ENCODE measurements at places on chromosomes 3 and 15. TPM values are rescaled to one million over a fixed set of nuclear protein-coding genes. Genes with fewer than 3 reads are reported as not detected.

Gene CKMT1A
- 38.8 TPM for total RNA-seq

Gene CILP
- under 0.01 TPM for total RNA-seq

Gene C3orf70
- total RNA-seq, result under 0.01 TPM

Gene KIF23
- 7.3 TPM for total RNA-seq

Gene IL17RD
- total RNA-seq, result 2.3 TPM

Gene AGTR1
- not detected for total RNA-seq

Gene MCF2L2
- total RNA-seq, result 0.26 TPM

GRCh38 chr15:98150536-98150935, 190.0 kb downstream of the ARRDC4 start:
- DNase-seq, result no peak

DNA sequence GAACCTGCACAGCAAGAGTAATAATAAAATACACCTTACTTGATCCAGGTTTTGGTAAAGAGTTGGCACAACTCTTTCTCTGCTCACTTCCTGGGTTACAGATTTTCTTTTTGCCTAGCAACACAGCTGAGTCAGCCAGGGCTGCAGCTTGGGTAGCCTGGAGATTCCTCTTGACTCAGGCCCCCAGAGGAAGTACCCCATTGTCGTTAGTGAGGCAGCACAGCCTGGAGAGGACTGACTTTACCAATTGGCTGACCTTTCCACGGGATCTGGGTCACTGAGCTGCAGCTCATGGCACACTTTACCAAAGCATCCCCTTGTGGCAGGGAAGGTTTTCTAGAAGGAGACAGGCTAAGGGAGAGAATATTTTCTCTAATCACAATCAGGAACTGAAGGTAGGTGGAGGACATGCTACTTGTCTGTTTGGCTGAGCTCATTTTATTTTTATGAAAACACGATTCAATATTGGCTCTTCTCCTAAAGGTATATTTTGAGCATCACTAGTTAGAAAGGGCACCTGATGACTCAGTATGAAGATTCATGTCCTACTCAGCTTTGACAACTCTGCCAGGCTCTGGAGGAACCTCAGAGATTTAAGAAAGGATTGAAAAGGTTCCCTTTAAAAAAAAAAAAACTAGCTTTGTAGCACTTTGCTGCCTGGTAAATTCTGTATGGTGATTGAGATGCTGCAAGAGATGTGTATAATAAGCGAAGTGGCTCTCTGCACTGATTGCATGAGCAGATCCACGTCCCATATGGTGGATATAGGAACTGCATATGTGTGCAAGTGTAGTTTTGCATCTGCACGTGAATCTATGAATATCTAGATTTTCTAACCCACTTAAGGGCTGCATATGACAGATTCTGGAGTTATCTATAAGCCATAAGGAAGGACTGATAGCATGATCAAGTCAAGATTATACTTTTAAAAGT, 124.8 kb downstream of the CHDH start:
- peak; percentile 34 for DNase-seq

DNA sequence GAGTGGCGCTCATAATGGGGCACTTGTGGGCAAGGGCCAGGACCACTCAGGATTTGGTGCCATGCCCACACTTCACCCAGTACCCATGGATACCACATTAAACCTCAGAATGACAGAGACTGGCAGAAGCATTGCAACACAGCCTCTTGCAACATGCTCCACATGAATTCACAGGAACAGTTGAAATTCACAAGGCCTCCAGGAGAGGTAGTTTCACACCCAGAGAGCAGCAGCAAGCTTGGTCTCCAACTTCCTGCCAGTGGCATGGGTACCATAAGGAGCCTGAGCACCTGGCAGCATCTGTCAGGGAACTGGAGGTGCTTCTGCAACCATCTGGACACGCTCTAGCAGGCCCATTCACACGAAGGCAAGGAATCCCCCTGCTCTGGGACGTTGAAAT, 101.0 kb downstream of the OSBPL10 start:
- DNase-seq, result peak; percentile 71

DNA sequence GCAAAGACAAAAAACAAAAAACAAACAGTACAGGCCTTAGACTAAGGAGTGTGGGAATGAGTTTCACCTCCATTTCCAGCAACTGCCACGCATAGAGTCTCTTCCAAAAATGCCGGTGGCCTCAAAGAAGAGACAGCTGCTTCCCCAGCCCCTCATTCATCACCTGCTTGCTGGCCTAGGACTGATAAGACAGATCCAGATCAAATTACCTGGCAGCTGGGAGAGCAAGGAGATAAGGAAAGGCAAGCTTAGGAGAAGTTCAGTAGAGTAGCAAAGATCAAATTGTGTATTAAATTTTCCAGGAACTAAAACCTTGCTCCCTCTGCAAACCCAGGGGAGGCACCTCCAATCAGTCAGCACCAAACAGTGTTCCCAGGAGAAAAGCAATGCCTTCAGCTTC, 325.8 kb upstream of the CTNNB1 start:
- DNase-seq, result no peak

DNA sequence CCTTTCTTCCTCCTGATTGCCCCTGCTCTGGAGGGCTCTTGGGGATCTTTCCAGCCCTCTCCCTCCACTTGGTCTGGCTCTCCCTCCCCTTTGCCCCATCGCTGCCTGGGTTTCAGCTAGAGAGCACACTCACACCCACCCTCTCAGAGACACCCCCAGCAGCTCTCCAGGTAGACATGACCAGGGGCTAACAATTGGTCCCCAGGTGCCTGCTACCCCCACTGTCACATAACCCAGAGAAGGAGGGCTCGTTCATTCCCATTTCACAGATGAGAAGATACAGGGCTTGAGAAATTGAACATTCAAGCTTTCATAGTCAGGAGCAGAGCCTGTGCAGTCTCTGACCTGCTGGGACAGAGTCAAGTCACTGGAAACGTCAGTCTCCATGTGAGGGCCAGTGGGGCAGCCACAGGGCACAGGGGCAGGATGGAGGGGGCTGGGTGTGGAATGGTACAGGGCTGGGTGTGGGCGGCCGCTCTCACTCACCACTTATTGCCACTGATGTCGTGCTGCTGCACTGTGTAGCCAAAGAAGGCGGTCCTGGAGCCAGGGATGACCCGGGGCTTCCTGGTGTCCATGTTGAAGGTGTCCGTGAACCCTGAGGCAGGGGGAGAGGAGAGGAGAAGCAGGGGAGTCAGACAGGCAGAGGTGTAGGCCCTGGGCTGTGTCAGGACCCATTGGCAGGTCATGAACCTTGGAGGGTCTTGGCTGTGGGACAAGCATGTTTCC, 29.4 kb downstream of the ITGA11 start:
- DNase-seq, result no peak

- DNase-seq, result no peak
These were observed 29.4 kb downstream of the ASB7 start for GRCh38 chr15:100631831-100632230.

DNA sequence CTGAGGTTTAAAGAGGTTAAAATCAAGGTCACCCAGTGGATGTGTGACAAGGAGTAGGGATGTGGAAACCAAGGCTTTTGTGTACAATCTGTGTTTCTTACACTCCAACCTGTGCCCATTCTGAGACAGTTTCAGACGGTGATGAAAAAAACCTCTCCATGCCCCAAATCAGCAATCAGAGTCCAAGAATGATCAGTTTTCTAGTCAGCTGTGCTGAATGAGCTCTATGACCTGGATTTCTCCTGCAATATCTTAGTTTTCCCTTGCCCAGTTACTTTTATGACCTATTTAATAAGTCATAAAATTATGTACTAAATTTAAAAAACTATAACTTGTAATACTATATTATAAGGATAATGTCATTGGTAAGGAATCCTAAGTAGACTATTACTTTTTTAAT, 37.5 kb upstream of the CBLB start:
- no peak for DNase-seq

GRCh38 chr3:183733553-183733952, 36.0 kb downstream of the YEATS2 start:
- no peak for DNase-seq

GRCh38 chr15:89860891-89861290, 32.9 kb downstream of the AP3S2 start:
- DNase-seq, result no peak

GRCh38 chr3:180048840-180049239, 12.1 kb upstream of the PEX5L start:
- DNase-seq, result peak; percentile 42

DNA sequence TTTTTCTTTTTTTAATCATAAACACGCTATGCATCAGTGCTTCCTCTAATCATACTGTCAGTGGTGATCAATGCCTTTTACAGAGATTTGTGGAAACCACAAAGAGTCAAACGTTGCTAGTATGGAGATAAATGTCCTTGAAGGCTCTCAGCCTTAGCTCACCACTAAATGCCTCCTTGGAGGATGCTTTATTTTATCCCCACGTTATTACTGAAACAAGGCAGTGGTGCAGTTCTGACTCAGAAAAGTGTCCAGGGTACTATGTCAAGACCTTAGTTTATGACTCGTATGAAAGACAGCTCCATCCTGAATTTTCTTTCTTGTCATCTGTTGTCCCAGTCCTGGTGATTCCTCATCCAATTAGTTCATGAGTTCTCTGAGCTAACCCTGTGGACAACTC, 1146.7 kb downstream of the IGSF11 start:
- DNase-seq, result no peak

- peak; percentile 49 for DNase-seq
These were observed 52.8 kb downstream of the CALML4 start for GRCh38 chr15:68152342-68152741.

- no peak for DNase-seq
These were observed 13.3 kb downstream of the LSG1 start for GRCh38 chr3:194658477-194659242.

- DNase-seq, result peak; percentile 50
These were observed 802.6 kb upstream of the ALCAM start for GRCh38 chr3:104564045-104564643.

All from bronchial epithelial cell (primary cell).